ENCODE measurements at places on chromosomes 13 and 19.

GRCh38 chr19:13906521-13906904 lies 512 bp downstream of the CC2D1A start:
- DNase-seq, result no peak

DNA sequence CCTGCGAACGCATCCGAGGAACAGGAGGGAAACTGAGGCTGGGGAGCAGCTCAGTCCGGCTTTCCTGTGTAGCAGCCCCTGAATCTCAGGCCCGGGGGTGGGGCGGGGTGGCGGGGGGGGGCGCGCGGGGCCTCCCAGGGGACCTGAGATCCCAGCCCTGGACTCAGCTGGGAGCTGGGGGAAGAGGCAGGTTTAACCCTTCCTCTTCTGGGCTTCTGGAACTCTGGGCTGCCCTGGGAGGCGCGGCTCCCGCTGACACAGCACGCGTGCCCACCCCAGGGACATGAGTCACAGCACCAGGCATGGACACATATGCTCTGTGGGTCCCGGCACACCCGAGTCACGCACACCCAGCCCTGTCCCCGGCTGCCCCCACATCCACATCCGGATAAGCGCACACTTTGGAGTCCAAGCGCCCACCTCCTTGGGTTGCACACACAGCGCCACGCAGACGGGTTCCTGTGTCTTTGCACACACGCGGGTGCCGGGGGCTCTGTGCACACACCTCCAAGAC lies 3.5 kb upstream of the CIRBP start:
- no peak for DNase-seq

DNA sequence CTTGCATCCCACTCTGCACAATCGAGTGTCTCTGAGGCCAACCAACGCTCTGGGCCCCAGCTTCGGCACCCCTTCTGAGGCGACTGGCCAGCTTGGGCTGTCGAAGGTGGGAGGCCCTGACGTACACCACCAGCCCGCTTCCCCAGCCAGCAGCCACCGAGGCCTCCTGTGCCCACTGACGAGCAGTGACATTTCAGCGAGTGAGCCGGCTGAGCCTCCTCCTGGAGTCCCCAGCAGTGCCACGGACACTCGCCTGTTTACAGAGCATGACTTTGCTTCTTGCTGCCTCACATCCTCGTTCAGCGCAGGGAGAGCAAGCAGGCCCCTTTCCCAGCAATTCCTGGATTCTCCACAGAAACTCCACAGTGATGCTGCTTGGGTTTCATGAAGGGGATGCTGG lies 240.2 kb upstream of the MAB21L1 start:
- DNase-seq, result no peak

GRCh38 chr19:15679089-15679488 lies 6.2 kb downstream of the CYP4F12 start:
- DNase-seq, result no peak

GRCh38 chr13:65154661-65155447 lies 2075.3 kb downstream of the PCDH9 start:
- no peak for DNase-seq

GRCh38 chr19:38733241-38733492 lies 11.1 kb downstream of the CAPN12 start:
- DNase-seq, result no peak

DNA sequence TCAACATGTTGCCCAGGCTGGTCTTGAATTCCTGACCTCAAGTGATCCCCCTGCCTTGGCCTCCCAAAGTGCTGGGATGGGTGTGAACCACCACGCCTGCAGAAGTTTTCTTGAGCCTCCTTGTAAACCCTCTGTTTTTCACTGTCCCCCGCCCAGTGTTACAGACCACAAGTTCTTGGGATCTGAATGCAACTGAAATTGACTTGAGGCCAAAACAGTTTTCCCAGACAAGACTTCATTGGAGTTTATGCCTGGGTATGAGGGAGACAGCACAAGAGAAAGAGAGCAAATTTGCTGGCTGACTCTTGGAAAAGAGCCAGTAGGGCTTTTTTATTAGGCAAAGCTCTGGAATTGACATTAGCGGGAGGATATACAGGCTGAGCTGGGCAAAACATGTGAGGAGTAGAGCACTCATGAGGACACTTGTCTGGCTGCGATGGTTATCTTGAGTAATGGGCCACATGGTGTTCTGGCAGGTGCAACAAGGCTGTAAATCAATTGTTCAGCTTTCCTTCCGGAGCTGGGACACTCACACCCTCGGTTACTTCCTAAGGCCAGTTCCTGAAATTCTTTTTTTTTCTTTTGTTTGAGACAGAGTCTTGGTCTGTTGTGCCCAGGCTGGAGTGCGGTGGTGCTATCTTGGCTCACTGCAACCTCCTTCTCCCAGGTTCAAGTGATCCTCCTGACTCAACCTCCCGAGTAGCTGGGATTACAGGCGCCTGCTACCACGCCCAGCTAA lies 12.7 kb upstream of the HNRNPL start:
- DNase-seq, result peak; percentile 89

DNA sequence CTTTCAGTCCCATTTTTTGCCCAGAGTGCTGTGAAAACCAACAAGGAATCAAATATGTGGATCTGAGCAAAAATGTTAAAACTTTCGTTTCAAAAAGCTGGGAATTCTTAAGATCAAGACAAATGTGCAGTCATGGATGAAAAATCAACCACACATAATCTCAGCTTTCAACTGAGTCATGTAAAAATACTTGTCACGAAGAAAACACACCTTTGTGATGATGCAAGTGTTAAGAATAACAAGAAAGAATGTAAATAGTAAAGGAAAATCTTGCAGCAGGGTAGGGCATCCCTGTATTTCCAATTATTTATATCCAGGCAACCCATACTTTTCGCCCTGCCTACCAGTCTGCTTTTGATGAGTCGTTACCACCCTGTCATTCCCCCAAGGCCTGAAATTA lies 27.4 kb upstream of the DCLK1 start:
- DNase-seq, result no peak

- no peak for DNase-seq
Measured at GRCh38 chr13:49455007-49455398, 10.9 kb downstream of the SETDB2 start.

- DNase-seq, result peak; percentile 23
Measured at GRCh38 chr13:95530178-95530577, 22.3 kb upstream of the CLDN10 start.

- DNase-seq, result no peak
Measured at GRCh38 chr13:43316946-43317353, 293.6 kb downstream of the DNAJC15 start.

GRCh38 chr13:51913421-51914136 lies 51.8 kb downstream of the CCDC70 start:
- no peak for DNase-seq

DNA sequence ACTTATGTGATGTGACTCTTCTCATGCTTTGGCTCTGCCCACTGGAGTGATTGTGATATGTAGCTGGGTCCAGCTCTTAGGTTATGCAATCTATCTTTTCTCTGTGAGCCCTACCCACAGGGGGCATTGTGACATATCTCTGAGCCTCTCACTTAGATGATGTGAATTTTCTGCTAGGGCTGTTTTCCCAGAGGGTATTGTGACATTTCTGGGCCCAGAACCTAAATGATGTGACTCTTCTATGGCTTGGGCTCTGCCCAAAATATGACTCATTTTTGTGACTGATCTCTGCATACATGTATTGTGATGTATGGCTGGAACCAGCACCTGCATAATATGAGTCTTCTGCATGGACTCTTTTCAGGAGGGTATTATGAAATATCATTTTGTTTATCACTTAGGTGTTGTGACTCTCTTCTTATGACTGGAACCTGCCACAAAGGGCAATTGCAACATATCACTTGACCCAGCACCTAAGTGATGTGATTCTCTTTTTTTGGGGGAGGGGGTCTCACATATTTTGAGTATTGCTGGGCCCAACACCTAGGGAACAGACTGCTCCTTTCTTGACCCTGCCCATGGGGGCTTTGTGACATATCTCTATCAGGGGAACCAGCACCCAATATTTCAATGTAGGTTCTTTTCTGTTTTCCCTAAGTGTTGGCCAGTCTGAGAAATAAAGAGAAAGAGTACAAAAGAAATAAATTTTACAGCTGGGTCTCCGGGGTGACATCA lies 12.1 kb upstream of the ZNF254 start:
- DNase-seq, result no peak

DNA sequence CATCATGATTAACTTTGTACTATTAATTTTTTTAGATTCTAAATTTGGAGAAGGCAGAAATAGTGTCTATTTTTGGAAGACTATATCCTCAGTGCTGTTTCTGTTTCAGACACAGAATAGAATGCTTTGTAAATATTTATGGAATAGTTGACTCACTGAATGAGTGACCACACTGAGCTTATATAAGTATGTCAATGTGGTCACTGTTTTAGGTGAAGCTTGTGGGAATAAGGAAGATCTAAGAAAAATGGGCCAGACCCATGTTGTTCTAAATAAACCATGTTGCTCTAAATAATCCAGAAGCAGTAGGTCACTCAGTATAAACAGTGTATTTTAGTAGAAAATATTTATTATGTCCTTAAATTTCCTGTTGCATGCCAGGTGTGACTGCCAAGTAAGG lies 45.5 kb upstream of the DACH1 start:
- no peak for DNase-seq

DNA sequence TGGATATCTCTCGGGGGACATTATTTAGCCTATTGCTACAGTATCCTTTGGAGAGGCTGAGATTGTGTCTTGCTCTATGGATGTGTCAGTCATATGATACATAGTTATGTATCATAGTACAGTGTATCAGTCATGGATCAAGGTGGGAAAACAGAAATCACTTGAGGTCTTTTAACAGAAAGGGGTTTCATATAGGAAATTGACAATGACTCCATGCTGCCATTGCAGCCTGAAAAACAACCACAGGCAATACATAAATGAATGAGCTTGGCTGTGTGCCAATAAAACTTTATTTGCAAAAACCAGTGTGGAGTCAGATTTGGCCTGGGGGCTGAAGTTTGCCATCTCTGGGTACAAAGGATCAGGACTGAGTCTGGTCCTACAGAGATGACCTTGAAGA lies 35.4 kb downstream of the COLGALT1 start:
- DNase-seq, result no peak

- no peak for DNase-seq
Measured at GRCh38 chr19:4374498-4375163, 25.7 kb downstream of the SH3GL1 start.

- DNase-seq, result no peak
Measured at GRCh38 chr13:78239714-78240113, 321.1 kb upstream of the EDNRB start.

- no peak for DNase-seq
Measured at GRCh38 chr13:28031220-28031895, 42.9 kb upstream of the URAD start.

DNA sequence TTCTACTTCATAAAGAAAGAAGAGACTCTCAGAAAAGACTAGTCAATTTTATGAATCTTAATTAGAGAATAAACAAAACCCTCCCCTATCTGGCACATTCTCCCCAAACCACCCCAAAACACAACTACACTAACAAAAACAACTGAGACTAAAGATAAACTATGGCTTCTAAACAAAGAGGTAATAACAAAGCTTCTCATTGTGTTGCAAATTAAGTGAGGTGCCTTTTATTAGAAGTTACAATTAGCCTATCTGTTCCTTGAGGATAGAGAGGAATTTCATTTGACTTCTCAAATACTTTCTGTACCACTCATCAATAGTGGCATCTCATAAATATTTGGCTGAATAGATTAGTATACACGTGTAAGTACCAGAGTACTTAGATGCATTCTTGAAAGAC lies 1196.2 kb downstream of the PCDH9 start:
- no peak for DNase-seq

DNA sequence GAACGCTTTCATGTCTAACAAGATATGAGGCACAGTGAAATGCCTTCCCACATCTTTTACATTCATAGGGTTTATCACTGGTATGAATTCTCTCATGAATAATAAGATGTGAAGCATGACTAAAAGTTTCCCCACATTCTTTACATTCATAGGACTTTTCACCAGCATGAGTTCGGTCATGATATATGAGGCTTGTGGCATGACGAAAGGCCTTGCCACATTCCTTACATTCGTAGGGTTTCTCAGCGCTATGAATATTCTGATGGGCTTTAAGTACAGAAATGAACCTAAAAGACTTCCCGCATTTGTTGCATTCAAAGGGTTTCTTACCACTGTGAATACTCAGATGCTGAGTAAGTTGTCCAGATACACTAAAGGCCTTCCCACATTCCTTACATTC lies 21.3 kb downstream of the ZNF607 start:
- DNase-seq, result no peak

GRCh38 chr19:45882652-45883585 lies 3.0 kb downstream of the IRF2BP1 start:
- peak; percentile 66 for DNase-seq

GRCh38 chr13:104757712-104758111 lies 1691.5 kb upstream of the SLC10A2 start:
- no peak for DNase-seq

- DNase-seq, result no peak
Measured at GRCh38 chr19:55693336-55693974, 18.4 kb downstream of the EPN1 start.

GRCh38 chr19:53068834-53069233 lies 24.3 kb downstream of the ERVV-2 start:
- no peak for DNase-seq

DNA sequence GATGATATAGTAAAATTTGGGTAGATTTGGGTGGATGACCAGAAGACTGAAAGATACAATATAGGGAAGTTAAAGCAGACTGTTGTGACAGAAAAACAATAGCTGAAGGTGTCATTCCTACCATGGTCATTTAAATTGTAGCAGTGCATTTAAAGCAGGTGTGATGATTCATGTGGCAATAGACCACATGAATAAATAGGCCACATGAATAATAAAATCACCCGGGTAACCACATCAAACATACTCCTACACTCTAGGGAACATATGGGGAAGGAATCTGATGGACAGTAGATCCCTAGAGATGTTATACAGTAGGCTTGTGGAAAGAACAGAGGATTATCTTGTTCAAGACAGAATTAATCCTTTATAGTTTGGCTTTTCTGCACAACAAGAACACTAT lies 392.6 kb downstream of the SLITRK5 start:
- no peak for DNase-seq

- DNase-seq, result no peak
Measured at GRCh38 chr13:80329250-80329649, 11.7 kb downstream of the SPRY2 start.

DNA sequence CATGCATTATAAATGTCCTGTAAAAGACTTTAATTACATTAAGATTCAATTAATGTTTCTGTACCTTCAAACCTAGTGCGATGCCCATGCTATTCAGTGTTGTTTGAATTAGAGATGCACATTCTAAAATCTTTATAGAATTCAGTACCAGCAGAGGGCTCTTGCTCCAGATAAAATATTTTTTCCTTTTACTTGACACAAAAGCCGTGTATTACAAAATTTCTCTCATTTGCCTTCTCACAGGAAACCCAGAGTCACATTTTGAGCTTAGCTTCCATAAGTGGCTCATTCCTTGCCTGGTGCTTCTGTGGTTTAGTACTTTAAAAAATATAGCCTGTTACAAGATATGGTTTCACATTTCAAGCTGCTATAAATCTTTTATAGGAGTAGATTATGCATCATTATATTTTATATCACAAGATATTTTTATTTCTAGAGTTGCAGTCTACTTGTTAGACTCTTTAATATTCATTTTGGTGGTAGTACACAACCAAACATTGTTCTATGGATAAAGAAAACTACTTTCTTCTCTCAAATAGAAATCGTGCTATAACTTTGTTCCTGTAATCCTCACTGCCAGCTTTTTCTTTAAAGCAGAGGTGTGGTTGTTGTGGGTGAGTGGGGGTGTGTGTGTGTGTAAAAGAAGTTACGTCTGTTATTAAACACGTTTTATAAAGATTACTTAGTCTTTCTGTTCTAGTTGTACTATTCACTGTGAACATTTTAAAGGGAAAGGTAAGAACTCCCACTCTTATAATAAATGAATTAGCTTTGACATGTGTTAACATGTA lies 101.4 kb downstream of the RNF17 start:
- no peak for DNase-seq
